ENCODE measurements at places on chromosomes 4 and X.
A peak's percentile ranks its signal among the peaks of the same experiment; 100 is the strongest.

DNA sequence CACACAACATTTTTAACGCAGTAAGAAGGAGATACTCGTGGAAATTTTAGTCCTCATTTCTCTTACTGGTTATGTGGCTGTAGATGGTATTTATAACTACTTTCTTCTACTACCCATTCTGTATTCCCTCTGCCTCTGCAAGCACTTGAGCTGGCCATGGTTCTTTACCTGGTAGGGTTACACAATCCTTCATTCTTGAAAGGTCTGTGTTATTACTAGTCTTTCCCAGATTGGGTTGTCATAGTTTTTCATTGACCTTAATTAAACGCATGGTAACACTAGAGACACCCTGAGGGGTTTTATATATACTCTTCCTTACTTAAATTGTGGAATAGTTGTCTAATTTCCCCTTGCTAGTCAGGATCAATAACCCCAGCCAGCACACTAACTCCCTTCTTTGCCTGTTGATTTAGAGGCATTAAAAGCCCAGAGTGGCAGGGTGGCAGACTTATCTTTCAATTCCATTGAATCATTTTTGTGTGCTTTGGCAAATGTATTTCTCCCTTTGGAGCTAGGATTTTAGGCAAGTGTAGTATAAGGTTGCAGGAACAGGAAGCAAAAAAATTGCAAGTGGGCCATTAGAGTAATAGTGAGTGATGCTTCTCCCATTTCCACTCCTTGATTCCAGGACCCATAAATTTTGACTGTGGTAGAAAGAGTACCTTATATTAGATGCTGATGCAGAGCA lies 113.6 kb upstream of the EMCN start:
- no peak for DNase-seq

- DNase-seq, result no peak
Measured at GRCh38 chr4:155419266-155419665, 42.5 kb upstream of the MAP9 start.

DNA sequence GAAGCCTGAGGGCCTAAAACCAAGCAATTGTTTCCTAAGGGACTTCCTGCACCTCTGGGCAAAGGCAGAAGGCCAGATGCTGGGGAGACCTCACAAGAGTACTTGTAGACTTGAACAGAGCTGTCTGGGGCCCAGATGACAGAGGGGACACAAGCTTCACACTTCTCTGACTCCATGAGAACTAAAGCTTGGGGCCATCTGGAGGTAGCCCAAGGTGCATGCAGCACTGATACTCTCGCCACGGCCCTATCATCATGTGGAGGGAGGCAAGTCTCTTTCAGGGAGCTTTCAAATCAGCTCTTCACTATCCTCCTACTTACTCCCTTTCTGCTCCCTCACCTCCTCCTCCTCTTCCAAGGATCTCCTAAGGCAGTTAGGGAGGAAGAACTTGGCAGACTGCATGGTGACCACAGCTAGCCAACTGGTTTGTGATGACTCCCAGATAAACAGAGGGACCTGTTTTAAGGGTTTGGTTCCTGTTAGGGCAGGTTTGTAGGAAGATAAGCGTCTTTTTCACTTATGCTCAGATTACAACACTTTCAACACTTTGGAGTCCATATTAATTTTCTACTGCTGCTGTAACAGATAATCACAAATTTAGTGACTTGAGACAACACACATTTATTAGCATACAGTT lies 23.8 kb downstream of the MSL3 start:
- no peak for DNase-seq

- DNase-seq, result peak; percentile 61
Measured at GRCh38 chr4:80188801-80189458, 8.4 kb upstream of the PRDM8 start.

DNA sequence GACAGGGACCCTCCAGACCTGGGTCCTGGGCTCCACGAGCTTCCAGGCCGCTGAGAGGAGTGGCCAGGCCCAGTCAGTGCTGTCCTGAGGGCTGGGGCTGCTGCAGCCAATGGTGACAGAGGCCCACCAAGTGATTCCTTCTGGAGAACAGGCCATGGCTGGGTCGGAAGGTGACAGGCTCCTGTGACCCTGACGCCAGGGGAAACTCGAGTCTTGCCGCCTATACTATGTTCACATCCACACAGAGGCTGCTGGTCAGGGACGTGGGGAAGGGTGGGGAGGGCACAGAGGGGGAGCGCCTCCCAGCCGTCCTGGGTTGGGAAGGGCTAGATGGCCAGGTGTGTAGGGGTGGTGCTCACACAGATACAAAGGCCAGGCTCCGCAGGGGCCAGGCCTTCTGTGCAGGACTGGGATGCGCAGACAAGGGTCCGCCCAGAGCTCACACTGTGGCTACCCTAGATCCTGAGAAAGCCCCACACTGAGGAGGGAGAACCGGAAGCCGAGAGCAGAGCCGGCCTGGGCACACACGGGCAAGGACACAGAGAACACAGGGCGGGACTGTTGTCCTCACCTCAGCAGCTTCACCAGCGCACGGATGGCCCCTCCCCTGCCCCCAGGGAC lies 81.4 kb downstream of the HTRA3 start:
- no peak for DNase-seq

DNA sequence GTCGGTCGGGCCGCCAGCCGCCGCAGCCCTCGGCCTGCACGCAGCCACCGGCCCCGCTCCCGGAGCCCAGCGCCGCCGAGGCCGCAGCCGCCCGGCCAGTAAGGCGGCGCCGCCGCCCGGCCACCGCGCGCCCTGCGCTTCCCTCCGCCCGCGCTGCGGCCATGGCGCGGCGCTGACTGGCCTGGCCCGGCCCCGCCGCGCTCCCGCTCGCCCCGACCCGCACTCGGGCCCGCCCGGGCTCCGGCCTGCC lies 213 bp downstream of the NFKB1 start:
- no peak for DNase-seq

DNA sequence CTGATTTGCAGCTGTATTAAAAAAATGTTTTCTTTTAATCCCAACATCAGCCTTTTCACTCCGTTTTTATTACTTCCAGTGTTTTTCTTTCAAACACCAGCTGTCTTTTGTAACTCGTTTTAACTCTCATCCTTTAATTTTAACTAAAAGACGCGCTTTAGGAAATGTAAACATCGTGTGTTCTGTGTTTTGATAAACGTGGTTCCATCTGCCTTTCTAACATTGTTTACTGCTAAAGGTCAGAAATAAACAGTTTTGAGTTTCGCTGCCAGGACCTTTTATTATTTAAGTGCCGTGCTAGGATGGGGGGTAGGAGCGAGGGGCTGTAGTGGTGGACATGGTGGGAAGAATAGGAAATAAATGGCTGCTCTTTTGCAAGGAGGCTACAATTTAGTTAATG lies 1.5 kb downstream of the N4BP2 start:
- no peak for DNase-seq

DNA sequence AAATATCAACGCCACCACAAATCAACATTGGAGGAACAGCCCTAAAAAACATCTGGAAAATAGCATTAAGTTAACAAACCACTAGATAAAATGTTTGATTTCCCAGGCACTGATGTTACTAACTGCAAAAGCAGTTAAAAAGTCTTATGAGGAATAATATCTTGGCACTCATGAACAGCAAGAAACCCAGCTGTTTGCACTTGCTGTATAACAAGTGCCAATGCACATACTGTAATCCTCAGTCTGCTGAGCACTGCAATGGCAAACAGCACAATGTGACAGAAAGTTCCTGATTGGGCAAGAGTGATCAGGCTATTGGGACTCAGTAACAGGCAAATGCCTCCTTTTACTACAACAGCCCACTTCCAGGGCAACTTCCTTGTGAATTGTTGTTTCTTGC lies 20.8 kb upstream of the SEC24B start:
- DNase-seq, result no peak

- no peak for DNase-seq
Measured at GRCh38 chrX:24890677-24891076, 125.1 kb downstream of the ARX start.

DNA sequence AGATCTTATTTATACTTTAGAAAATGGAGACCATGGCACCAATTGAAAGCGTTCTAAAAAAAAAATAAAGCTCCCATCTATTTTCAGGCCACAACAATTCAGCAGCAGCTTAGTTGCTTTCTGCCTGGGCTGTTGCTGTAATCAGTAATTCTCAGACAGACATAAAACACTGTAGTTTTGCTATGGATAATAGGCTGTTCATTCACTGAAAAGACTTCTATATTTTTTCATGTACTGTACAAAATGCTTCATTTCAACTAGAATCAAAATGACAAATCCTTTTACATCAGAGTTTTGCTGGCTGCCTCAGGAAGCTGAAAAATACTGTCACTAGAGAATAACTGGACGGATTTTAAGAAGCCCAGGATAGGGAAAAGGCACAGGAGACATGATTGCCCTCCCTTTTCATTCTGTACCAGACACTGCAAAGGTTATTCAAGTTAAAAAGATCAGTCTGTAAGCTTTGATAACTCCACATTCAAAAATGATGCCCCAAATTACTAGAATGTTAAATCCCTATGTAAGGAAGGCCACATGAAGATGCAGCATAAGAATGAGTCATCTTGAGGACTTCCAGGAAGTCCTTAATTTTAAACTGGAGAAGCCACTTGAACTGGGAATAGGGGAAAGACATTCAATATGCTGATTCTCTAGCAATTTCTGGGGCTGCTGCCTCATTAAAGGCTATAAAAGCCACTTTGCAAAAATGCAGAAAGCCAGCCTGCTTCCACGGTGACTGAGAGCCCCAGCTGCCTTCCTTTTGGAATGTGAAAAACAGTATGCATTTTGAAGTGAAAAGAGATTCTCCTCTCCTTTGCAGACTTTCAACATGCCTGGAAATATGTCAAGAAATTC lies 403.2 kb upstream of the RASGEF1B start:
- DNase-seq, result peak; percentile 48

GRCh38 chrX:11953615-11954014 lies 184.7 kb upstream of the FRMPD4 start:
- no peak for DNase-seq

GRCh38 chr4:138611721-138612120 lies 369.6 kb upstream of the SLC7A11 start:
- no peak for DNase-seq

GRCh38 chr4:61312526-61312925 lies 112.4 kb downstream of the ADGRL3 start:
- DNase-seq, result no peak

GRCh38 chr4:78608684-78609083 lies 57.1 kb downstream of the ANXA3 start:
- DNase-seq, result no peak

GRCh38 chr4:81626851-81627250 lies 155.1 kb upstream of the RASGEF1B start:
- no peak for DNase-seq

DNA sequence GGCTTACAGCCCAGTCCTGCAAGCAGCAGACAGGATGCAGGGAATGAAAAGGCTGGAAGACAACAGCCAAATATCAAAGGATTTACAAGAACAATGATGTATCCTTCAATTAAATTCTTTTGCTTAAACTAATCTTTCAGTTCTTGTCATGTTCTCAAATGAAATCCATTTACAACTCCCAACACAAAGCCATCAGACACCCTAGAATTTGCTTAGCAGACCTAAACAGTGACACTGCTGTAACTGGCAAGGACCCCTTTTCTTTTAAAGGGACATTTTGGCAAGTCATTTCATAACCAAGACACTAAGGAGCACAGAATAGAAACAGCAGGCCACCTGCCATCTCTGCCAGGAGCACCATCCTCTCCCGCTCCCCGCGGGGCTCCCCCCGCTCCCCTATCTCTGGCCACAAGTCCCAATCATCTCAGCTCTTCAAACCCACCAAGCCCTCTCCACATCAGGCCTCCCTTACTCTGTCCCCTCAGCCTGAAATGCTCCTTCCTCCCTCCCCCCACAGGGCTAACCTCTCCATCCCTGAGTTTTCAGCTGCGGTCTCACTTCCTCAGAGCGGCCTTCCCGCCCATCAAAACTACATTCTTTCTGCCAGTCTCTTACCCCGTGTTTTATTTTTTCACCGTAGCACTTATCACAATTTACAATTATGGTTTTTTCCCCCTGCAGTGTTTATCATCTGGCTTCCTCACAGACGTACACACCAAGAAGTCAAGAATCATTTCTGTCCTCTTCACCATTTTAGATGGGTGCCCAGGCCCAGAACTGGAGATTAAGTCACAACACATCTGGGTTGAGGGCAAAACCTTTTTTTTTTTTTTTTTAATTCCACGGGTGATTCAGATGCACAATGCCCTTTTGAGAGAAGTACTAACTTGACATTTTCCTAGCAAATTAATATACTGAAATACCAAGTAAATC lies 45.8 kb downstream of the TSPAN5 start:
- peak; percentile 35 for DNase-seq

DNA sequence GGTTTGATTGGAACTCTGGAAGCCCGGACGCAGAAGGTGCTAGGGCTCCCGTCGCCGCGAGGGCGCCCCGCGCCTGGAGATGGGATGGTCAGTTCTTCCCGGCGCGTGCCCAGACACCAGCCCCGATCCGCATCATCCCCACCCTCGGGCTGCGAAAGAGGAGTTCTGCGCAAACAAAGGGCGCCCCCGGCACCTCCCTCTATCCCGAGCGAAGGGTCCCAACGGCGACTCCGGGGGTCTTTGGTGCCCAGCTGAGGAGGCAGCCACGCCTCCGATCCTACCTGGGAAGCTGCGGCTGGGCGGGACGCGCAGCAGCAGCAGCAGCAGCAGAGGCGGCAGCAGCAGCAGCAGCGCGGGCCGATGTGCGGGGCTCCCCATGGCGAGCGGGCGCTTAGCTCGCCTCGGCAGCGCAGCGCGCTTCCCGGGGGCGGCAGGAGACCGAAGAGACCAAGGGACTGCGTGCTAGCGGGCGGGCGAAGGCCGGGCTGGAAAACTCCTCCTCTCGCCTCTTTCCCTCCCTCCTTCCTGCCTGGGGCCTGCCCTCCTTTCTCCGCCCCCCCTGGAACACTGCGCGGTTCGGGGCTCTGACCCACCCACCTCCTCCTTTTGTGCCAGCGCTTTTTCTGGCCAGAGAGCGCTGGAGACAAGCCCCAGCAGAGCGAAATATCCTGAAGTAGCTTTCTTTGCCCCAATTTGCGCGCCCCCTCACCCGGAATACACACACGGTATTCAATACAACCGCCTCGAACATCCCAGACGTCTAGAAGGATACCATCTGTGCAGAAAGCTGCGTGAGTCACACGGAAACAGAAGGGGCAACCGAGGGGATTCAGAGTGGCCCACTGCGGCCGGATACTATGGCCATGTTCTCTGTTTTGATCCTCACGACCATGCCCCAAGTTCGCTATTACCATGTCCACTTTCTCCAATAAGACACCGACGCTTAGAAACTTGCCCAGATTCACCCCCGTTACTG lies at the start of gene SRPX:
TSS of gene SRPX (minus strand) at position 457 of the 976 bp plus-strand sequence. CDS start at position 378, 79 bp downstream.
- DNase-seq, result peak; percentile 73

GRCh38 chr4:24065974-24066373 lies 176.1 kb upstream of the PPARGC1A start:
- DNase-seq, result no peak

- no peak for DNase-seq
Measured at GRCh38 chrX:74179071-74179470, 124.9 kb upstream of the ZCCHC13 start.

DNA sequence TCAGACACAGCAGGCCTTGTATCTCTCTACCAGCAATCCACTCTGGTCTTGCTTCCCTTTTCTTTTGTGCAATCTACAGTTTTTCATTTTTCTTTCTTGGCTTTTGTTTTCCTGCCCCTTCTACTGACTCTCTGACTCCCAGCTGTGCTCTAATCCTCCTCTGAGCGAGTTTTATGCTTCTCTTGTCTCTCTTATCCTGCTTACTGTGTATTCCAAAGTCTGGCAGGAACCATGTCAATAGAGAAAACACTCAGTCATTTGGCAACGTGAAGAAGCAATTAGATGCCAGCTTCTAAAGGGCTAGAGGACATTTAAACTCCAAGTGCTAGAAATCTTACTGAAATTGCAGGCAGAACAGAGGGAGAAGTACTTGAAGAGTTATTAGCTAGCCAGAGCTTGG lies 984.6 kb upstream of the TENM3 start:
- DNase-seq, result no peak
